ENCODE measurements at places on chromosomes 5 and 9.

GRCh38 chr9:117697046-117697445 lies 7.2 kb upstream of the TLR4 start:
- no peak for DNase-seq

DNA sequence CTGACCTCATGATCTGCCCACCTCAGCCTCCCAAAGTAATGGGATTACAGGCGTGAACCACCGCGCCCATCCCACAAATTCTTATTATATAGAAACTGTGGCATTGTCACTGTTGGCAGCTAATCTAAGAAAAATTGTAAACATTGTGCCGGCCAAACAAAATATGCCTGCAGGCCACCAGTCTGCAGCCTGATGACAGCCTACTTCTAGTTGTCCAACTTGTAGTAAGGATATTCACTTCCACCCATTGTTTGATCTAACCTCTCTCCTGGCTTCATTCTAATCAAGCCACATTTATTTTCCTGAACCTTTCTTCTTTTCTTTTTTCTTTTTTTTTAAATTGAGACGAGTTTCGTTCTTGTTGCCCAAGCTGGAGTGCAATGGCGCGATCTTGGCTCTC lies 13.7 kb upstream of the TMED9 start:
- DNase-seq, result no peak

GRCh38 chr9:97703437-97704344 lies 6.6 kb upstream of the XPA start:
- peak; percentile 53 for DNase-seq

DNA sequence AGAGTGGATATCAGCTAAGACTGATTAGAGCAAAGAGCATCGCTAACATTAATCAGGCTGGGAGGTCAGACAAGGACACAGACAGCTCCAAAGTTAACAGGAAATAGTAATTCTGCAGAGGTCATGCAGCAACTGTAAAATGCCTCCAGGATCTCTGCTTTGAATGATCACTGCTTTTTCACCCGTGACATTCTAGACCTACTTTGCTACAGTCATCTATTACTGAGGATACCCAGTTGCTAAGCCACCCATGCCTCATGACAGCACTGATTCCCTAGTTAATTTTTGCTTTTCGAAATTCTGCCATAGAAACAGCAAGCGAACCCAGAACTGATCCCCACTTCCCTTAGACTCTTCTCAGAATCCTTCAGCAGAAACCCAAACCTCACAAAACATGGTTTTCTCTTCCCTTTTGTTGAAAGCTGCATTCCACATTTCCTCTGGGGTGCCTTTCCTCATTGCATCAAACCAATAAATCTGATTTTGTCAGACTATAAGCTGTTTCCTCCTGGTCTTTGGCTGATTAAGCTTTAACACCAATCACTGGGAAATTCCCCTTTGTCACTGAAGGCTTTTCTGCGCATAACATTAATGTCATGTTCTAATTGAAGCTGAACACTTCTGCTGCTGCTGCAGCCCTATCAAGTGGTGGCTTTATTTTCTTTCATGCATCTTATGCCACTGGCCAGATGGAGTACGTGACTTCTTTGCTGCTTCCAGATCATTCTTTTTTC lies 201.1 kb upstream of the CHD1 start:
- DNase-seq, result no peak

GRCh38 chr5:179614745-179615144 lies 8.7 kb downstream of the HNRNPH1 start:
- DNase-seq, result no peak

Data from NCI-H2081 (cell line).